ENCODE measurements at places on chromosomes 11 and 22.

GRCh38 chr11:78649361-78650215 is 74.9 kb upstream of the NARS2 start:
- no peak for DNase-seq

- no peak for DNase-seq
Measured at GRCh38 chr22:37455896-37456295, 28.6 kb upstream of the ELFN2 start.

DNA sequence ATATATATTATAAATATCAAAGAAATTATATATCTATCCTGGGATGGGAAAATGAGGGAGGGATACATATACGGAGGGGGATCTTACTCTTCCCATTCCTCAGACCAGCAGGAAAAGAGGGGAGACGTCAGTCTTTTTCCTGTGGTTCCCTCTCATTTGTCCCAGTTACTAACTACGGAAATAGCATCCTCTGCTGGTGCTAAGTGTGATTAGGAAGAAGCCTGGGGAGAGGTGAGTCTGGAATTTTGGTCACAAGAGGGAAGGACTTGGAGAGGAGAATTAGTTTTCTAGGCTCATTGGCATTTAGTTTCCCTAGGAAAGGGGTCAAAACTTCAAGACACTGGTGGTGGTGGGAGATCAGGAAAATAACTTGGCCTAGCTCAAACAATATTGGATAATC is 11.6 kb downstream of the MED19 start:
- DNase-seq = no peak

DNA sequence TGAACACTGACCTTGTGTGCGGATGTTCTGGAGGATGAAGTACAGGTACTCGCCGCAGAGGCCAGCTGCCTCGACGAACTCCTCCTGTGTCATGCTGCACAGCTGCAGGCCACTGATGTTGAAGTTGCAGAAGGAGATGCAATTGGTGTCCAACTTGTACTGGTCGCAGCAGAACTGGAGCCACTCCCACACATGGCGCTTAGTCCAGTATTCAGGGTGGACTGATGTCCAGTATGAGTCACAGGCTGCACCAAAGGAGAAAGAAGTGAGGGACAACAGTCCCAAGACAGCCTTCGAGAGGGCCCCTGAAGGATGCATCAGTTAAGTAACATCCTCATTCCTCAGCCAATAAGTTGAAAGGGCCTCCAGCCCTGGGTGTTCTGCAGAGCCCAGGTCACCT is 20.1 kb downstream of the ELF5 start:
- DNase-seq = no peak

- DNase-seq = peak; percentile 89
Measured at GRCh38 chr11:33912405-33913361, 20.8 kb upstream of the LMO2 start.

- DNase-seq = no peak
Measured at GRCh38 chr11:35206616-35207015, 67.6 kb downstream of the CD44 start.

GRCh38 chr11:67776852-67777520 is 102.6 kb upstream of the ALDH3B2 start:
- DNase-seq = peak; percentile 46

- DNase-seq = no peak
Measured at GRCh38 chr11:119691701-119692539, 37.1 kb downstream of the NECTIN1 start.

DNA sequence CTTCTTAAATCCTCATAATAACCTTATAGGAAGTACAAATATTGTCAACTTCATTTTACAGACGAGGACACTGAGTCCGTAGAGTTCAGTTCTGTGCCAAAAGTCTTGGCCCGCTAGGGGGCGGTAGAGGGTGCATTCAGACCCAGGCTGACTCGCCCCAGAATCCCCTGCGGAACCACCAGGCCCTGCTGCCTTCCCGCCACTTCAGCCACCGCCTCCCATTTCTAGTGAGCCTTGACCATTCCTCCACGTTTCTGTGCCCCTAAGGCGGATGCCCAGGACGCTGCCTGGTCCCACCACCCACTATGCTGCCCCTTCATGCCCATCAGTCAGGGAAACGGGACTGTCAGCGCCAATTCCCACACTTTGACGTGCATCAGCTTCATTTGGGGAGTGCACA is 19.1 kb downstream of the SYT13 start:
- DNase-seq = peak; percentile 9

- DNase-seq = no peak
Measured at GRCh38 chr22:37161443-37161842, 11.7 kb upstream of the IL2RB start.

GRCh38 chr11:83070731-83071566 is 748 bp downstream of the RAB30 start:
- no peak for DNase-seq

DNA sequence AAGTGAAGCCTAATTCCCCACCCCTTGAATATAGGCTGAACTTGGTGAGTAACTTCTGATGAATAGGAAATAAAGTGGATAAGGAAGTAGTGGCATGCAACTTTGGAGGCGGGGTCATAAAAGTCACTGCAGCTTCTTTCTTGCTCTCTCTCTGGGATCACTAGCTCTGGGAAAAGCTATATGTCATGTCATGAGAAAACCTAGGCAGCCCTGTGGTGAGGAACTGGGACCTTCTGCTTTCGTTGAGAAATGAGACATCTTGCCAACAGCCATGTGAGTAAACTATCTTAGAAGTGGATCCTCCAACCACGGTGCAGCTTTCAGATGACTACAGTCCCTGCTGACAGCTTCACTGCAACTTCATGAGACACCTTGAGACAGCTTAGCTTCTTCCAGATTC is 15.7 kb downstream of the ZNF214 start:
- DNase-seq = peak; percentile 84

DNA sequence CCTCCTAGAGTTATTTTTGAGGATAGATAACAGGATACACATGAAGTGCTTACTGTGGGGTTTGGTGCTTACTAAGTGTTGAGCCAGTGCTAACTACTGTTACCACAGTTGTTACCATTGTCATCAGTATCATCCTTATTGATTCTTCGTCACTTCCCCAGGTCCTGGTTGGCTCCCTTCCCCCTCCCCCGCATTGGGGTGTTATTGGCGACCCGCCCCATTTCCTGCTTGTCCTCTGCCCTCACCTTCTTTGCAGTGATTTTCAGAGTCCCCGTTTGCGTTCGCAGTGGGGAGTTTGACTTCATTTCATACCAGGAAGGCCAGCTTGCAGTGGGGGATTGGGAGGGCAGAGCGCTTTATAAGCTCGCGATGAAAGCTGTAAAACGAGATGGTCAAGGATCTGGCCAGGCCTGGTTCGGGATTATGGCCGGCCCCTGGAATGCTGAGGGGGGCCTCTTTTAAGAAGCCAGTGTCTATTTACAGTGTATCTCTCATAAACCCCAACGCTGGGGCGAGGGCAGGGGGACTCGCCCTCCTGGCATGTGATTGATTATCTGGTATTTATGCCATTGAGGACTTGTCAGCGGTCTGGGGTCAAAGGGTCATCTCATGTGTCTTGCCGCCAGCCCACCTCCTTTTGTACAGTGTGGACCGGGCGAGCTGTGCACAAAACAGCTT is 84.6 kb upstream of the NNMT start:
- DNase-seq = no peak

DNA sequence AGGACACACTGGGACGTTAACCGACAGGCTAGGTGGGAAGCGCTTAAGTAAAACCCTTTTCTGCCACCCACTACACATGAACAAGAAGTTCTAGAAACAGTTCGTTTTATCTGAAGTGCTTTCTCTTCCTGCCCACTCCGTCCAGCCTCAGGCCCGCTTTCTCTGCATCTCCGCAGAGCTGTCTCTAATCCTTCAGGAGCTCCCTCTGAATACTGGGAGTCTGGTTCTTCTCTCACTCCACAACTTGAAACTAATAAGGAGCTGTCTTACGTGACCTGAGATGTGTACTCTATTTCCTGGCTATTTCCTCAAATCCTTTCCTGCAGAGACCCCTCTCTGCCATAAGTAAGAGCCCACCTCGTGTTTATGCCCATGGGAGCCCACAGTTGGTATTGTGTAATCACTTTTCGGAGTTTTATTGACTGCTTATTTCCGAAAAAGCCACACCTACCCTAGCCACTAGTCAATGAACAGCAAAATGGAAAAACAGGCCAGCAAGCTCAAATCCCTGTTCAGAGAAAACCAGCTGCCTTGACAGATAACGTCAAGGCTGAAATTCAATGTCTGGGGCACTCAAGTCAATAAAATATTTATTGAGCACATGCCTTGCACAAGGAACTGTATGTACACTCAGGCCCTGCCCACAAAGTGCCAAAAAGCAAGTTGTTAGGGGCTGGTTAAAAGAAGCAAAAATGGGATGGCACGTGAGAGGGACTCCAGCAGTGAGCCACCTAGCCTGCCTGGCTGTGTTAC is 4.9 kb downstream of the PC start:
- no peak for DNase-seq

- DNase-seq = no peak
Measured at GRCh38 chr11:44189986-44190882, 94.8 kb downstream of the EXT2 start.

GRCh38 chr11:98431463-98432359 is 589.0 kb upstream of the CNTN5 start:
- no peak for DNase-seq

DNA sequence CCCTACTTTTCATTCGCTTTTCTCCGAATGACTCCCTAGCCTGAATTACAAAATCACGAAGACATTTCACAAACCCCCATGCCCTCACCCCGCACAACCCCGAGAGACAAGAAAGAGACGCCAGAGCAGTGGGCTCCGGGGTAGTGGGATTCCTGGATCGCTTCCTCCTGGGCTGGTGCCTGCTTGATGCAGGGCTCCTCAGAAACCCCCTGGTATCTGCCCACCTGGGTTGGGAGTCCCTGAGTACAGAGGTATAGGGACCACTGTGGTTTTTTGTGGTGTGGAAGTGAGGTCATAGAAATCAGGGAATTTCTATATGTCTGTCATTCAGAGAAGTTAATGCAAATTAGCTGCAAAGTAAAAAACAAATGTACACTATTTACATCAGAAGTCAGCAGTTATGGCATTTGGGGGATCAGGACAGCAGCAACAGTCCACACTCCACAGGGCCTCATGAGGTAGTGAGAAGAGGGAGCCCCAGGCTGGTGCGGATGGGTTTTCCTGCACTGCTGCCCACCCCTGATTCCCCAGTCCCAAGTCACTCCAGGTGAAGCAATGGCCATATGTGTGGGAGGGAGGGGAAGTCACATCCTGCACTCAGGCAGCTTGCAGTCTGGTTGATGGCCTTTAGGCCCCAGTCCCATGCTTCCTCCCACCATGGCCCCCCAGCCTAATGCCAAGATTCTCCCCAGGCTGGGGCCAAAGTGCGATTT is 39.6 kb downstream of the BUD13 start:
- DNase-seq = peak; percentile 2

DNA sequence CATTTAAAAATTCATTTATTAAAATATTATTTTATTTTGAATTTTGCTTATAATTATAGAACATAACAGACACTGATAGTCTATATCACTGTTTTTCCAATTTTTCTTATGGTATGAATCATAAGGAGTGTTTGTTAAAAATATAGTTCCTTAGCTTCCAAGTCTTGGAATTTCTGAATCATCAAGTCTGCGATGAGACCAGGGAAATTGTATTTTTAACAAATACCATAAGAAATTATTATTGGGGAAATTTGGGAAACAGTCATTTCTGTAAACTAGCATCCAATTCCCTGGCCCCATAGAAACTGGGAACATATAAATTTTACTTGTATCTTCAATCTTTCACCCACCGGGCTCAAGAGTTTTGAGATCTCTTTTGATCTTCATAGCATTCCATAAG is 38.0 kb upstream of the PICALM start:
- DNase-seq = no peak

GRCh38 chr11:95652002-95652472 is 137.5 kb downstream of the FAM76B start:
- DNase-seq = peak; percentile 14

DNA sequence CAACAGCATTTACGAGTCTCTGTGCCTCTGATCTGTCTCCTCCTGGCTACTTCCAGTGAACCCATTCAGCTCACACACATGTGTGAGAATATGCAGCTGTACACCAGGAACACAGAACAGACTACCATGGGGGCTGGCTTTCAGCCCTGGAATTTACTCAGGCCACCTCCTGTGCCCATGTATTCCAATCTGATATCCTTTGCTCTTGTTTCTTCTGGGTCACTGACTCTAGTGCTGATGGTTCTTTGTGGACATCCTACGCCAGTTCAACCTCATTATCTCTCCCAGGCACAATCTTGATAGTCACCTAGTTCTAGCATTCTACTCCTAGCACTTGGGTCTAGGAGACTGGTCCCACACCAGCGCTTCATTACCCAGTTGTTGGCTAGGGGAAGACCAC is 23.0 kb upstream of the ZC3H12C start:
- no peak for DNase-seq

DNA sequence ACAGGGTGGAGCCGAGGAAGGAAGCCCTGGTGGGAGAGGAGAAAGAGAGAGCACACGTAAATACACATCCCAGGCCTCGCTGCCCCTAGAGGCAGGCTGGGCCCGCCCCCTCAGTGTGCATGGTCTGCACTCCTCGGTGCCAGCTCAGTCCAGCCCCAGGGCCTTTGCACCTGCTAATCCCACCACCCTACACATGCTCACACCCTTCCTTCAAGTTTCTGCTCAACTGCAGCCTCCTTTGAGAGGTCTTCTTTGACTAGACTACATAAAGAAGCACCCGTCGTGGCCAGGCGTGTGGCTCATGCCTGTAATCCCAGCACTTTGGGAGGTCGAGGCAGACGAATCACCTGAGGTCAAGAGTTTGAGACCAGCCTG is 5.5 kb downstream of the IL2RB start:
- DNase-seq = no peak

DNA sequence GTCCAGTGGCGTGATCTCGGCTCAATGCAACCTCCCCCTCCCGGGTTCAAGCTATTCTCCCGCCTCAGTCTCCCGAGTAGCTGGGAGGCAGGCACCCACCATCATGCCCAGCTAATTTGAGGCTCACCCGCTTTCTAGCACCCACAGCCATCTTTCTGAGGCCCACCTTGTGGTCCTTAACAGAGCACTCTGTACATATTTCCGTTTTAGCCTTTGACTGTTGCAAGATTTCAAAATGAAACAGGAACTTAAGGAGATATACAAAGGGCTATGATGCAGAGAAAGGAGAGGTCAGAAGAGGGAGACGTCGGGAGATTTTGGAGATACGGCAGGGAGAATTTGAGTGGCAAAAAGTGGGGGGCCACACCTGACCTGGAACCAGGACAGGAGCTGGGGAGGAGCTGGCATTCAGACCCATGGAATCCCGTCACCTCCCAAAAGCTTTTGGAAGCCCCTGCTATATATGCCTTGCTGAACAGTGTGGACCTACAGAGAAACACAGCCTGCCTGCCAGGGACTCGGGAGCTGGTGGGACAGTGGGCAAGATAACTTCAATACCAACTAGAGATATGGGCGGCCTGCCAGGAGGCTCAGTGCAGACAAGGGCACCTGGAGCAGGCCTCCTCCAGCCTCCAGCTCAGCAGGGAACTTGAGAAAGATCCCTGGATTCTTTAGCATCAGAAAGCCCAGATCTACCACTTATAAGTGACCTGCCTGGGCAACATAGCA is 8.0 kb upstream of the CLCF1 start:
- peak; percentile 79 for DNase-seq

GRCh38 chr22:42969348-42969975 is 45.5 kb downstream of the PACSIN2 start:
- no peak for DNase-seq

- peak; percentile 97 for DNase-seq
Measured at GRCh38 chr22:17243524-17243923, 24.3 kb upstream of the ADA2 start.

Data from suppressor macrophage treated with lipopolysaccharide for 4 hours (primary cell).